ENCODE measurements at places on chromosomes 1 and 21.

GRCh38 chr1:110068646-110069403 is 1.6 kb downstream of the ALX3 start:
- DNase-seq, result no peak

DNA sequence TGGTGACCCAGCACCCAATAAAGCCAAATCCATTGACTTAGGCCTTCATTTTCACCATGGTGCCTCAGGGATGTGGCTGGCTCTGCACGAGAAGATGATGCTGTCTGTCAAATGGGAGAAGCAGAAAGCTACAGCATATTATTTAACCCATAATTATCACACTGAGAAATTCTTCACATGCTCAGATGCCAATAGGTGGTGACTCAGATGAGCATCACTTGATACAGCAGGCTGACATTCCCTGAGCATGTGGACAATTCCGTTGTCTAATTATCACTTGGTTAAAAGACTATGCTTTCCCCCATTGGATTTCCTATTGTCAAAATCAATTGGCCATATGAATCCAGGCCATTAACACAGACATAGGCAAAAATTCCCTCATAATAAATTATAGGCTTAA is 44.0 kb upstream of the HSD3B1 start:
- DNase-seq, result no peak

GRCh38 chr1:2180297-2181245 is 14.0 kb downstream of the FAAP20 start:
- DNase-seq, result no peak

DNA sequence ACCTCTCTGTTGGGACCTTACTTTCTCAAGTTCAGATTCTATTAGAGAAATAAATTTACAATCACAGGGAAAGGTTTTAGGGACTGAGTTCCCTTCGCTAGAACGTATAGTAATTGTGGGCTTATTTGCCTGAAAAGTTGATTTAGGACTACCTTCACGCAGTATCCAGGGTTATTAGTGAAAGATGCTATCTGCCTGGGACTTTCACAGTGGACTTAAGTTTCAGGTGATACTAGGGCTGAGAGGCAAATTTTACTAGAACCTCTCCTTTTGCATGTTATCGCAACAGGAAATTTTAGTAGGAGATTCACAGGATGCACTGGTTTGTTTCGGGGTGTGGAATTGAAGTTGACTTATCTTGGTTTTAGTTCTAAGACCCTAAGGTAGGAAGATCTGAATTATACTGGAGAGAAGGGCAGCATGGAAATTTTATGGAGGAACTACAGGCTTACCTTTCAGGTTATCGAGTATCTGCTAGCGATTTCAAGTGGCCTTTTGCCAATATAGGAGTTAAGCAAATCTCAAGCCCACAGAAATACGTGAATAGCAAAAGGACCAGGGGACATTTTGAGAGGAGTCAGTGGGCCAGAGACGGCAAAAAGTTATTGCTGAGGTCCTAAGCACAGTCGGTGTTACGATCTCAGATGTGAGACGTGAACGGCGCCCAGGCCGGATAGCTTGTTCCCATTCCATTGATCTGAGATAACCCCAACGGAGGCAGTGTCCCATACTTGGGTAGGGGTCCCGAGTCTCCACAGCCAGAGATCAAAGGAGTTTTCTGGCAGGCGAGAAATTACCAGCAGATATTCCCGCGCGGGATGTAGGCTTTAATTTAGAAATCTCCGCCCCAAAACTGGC is 723 bp upstream of the GNAI3 start:
- DNase-seq, result no peak

- DNase-seq, result no peak
These were observed 97.6 kb upstream of the CD34 start for GRCh38 chr1:208008534-208008933.

DNA sequence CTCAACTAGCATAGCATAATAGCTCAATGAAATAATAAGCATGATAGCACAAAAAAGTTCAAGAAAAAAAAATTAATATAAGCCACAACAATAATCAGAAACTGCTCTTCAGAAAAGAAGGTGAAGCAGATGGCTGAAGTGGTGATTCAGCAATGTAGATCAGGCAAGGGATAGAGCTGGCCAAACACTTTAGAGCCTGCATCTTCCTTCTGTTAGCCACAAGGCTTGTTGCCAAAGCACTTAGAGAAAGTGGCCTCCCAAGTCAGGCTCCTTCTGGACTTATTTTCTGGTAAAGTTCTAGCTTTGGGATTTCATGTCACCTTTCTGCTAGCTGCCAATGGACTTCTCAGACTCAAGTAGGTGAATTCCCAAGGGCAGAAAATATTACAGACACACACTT is 60.3 kb upstream of the C1orf87 start:
- DNase-seq, result no peak

DNA sequence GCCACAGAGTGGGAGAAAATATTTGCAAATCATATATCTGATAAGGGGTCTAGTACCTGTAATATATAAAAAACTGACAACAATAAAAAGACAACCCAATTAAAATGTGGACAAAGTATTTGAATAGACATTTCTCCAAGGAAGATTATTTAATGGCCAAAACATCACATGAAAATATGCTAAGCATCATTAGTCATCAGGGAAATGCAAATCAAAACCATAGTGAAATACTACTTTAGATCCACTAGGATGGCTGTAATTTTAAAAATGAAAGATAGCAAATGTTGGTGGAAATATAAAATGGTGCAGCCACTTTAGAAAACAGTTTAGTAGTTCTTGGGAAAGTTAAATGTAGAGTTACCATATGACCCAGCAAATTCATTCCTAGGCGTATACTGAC is 118.7 kb upstream of the KIF26B start:
- DNase-seq, result no peak

GRCh38 chr21:37767984-37768383 is 148.3 kb downstream of the KCNJ6 start:
- no peak for DNase-seq

DNA sequence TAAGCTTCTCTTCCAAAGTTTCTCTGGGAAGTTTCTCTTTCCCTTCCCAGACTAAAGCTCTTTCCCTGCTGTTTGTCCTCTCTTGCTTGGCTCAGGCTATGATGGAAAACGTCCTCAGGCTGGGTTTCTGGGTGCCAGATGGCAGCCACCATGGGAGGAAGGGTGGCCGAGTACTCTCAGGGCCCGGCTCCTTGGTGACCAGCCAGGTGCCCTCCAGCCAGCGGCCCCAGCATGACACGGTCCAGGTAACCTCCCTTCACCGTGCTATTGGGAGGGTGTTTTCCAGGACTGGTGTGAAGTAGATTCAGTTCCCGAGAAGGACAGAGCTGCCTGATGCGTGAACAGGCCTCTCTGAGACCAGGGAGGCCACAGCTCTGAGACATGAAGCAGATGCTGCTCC is 60.3 kb downstream of the KIF26B start:
- DNase-seq, result no peak

- DNase-seq, result no peak
These were observed 6.4 kb downstream of the LAMB3 start for GRCh38 chr1:209645574-209646452.

GRCh38 chr1:225977937-225978748 is 21.0 kb downstream of the SDE2 start:
- no peak for DNase-seq
